SK-N-SH treated with all-trans-retinoic acid at 6 μM for 48 hours (cell line): ENCODE measurements at places on chromosomes 3 and 15.

DNA sequence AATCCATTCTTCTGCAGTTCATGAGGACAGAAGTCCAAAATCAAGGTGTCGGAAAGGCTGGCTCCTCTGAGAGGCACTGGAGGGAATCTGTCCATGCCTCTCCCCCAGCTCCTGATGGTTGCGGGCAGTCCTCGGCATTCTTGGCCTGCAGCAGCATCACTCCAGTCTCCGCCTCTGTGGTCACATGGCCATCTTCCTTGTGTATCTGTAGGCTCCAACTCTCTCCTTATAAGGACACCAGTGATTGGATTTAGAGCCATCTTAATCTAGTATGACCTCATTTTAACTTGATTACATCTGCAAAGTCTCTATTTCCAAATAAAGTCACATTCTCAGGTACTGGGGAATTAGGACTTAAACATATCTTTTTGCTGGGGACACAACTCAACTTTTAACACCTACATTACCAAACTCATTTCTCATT is 56.0 kb upstream of the FLNB start:
- ATAC-seq, result peak; percentile 93

DNA sequence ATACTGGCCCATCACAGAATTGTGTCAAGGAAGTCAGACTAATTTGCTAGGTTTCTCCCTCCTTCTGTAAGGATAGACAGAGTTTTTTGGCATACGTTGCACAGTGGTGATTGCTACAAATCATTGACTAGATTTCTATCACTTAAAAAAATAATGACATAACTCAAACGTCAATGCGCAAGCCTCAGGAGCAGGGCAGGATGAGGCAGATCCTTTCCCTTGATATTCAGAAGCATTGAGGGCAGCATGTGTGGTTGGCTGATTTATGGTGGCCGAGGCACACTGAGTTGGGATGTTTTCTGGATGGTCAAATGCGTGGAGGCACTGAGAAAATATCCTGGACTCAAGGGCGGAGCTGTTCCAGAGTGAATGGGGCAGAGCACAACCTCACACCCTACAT is 14.4 kb downstream of the THSD4 start:
- peak; percentile 12 for ATAC-seq

DNA sequence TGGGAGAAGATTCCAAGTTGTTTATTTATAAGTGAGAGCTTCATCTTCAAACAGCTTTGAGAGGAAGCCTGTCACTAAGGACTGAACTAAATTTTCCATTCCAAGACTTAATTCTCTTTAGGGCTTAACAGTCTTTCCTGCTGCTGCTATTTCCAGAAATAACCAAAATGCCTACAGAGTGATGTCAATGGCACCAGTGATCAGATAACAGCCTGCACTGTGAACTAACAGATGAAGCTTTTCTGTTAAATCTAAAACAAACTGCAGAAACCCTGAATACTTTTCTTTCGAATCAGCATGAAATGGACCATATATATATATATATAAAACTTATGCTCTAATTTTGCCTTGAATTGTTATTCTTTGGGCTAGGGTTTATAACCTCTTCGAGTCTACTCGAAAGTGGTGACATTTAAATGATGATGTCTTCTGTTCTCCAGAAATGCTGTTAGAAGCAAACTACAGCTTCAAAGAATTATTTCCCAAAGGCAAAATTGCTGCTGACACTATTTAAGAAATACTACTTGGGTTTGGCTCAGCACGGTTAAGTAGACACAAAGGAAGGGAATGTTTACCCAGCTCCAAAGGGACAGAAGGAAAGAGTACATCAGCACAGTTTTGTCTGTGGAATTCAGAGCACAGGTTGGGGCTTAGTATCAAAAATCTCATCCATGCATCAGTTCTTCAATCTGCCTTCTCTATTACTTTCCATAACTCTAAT is 238.5 kb upstream of the LRRN1 start:
- ATAC-seq, result no peak

- 0 out of 3 replicates have a peak, but pooled peaks have one; percentile 0 for ATAC-seq
These were observed 921 bp downstream of the LMLN start for GRCh38 chr3:197960694-197961581.

DNA sequence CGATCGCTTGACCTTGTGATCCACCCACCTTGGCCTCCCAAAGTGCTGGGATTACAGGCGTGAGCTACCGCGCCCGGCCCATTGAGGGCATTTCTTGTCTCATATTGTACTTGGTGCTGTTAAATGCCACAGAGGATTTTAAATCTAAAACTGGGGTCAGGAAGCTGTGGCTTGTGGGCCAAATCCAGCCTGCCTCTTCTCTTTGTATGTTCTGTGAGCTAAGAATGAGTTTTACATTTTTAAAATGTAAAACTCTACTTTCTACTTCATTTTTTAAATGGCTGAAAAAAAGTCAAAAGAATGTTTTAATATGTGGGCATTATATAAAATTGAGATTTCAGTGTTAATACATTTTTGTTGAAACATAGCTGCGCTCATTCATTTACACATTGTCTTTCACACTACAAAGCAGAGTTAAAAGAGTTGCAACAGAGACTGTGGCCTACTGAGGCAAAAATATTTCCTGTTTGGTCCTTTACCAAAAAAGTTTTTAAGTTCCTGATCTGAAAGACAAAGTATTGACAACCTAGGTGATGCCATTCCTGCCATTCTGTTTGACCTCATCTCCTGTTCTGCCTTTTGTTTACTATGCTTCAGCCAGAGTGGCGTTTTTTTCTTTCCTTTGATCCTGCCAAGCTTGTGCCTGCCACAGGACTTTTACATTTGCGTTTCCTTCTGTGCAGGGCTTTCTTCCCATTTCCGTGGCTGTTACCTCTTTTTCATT is 50.4 kb downstream of the PDCD6IP start:
- no peak for ATAC-seq

DNA sequence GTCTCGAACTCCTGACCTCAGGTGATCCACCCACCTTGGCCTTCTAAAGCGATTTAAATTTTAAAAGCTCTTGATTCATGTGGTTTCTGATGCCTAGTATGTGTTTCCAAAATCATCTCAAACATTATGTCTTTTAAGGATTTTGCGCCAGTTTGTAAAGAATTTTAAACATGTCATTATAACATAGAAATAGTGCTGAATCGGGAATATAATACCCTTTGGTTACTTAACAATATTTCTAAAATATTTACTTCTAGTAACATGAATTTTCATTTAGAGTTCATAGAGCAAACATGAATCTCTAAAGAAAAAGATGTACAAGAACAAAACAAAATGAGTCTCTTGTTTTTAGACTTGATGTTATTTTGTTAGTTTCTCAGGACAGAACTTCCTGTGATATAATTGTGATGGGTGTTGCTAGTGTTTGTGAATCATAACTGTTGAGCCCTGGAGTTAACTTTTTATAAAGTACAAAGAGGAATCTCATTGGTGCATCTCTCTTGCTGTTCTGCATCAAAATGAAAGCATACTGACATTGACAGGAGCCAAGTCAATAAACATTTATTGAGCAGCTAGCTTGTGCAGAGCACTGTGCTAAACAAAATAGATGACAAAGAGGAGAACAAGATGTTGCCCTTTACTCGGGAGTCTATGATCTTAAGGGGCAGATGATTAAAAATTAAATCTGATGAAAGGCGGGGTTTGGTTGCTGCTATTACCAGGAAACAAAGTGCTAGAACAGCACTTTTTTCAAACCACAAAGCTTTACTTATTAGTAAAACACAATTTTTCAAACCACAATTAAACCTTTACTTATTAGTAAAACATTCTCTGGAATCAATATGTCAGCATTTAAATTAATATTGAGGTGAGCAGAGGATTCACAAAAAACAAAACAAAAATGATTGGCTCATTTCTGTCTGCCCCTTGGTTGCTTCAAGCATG is 73.4 kb downstream of the MME start:
- no peak for ATAC-seq

DNA sequence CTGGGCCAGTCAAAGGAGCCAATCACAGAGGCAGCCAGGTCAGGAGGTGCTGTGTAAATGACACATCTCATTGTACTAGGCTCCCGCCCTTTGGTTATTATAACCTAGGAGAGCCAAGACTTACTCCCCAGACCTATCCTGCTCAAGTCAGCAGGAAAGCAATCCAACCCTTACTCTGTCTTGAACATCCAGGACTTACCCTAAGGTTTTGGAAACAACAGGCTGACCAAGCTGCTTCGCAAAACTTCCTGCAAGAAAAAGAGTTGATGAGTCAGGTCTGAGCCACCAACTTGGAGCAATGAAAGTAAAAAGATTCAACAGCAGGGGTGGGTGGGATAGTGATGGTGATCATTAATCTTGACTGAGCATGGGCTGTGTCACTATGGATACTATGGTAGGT is 144.4 kb downstream of the MYLK start:
- ATAC-seq, result peak; percentile 36

- peak; percentile 51; the same call in 2 of the 3 replicates for ATAC-seq
These were observed 82.3 kb upstream of the NPHP3 start for GRCh38 chr3:132804498-132804897.

DNA sequence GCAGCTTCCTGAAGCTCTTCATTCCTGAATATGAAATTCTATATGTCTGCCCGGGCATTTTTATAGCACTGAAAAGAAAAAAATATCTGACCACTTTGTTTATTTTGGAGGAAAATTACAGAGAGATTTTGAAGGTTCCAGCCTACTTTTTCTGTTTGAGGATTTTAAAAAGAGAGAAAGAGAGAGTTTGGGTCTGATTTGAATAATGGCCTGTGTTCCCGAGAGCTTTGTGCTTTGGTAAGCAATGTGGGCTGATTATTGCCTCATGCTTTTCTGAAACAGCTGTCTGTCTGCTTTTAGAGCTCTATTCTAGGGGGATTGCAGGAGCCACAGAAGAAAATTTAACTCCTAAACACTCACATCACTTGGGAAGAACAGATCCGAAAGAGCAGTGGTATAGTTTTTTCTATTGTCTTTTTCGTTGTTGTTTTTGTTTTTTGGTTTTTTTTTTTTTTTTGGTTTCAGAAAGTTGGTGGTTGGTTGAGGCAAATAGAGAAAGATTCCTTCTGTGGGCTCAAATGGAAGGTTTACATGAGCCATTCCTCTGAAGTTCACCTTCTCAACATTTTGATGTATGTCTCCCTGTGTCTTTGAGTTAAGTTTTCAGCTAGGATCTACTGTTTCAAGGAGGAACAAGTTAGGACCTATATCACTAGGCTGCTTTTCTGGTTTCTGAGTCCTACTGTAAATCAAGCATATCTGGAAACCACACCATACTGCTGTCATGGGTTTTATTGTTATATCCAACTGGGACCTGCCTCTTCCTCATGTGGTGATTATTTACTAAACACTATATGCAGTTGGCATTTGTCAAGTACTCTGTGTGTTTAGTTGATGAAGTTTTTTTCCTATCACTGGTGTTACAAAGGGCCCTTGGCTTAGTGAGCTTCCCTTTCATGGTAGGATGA is 178.9 kb downstream of the KCNMB2 start:
- ATAC-seq, result no peak

DNA sequence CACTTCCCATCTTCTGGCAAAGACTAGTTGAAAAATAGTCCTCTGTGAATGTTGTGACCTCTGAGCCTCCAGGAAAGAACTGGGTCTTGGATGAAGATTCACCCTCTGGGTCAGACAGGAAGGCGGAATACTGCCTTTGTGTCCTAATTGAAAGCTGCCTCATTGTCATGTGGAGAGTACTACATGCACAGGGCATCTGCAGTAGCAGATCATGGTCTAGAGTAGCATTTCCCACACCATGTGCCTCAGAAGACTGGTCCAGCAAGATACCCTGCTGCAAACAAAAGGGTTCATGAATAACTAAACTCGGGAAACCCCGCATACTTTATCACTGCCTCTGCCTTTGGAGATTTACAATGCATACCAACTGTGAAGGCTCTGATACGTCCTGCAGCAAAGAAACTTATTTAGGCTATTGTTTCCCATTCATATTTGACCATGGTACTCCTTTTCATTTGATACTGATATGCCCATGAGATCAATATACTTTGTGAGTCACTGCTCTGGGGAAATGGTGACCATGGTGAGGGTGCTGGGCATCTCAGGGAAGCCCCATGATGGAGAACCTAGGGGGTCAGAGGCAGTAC is 22.7 kb downstream of the IRAK2 start:
- no peak for ATAC-seq

GRCh38 chr15:90591524-90591923 is 61.8 kb downstream of the CRTC3 start:
- no peak for ATAC-seq

DNA sequence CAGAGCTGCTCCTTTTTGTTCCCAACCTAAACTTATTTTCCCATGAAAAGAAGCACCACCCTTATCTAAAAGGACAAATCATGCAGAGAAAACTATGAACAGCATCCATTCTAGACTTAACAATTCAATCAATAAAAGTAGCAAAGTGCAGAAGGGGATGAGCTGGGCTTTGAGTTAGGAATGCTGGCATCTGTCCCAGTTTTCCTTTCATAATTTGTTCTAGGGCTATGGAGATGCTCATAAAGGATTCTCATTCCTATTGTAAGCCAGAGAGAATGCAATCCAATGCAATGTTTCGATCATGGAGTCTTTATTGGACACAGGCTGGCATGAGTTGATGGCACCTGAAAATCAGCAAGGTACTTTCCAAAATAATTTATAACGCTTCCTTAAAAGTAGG is 330.6 kb downstream of the VPS13C start:
- no peak for ATAC-seq

DNA sequence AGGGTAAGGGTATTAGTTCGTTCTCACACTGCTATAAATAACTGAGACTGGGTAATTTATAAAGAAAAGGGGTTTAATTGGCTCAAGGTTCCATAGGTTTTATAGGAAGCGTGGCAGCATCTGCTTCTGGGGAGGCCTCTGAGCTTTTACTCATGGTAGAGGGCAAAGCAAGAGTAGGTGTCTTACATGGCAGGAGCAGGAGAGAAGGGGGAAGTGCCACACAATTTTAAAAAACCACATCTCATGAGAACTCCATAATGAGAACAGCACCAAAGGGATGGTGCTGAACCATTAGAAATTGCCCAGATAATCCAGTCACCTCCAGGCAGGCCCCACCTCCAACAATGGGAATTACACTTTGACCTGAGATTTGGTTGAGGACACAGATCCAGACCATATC is 12.2 kb downstream of the RNF111 start:
- no peak for ATAC-seq

DNA sequence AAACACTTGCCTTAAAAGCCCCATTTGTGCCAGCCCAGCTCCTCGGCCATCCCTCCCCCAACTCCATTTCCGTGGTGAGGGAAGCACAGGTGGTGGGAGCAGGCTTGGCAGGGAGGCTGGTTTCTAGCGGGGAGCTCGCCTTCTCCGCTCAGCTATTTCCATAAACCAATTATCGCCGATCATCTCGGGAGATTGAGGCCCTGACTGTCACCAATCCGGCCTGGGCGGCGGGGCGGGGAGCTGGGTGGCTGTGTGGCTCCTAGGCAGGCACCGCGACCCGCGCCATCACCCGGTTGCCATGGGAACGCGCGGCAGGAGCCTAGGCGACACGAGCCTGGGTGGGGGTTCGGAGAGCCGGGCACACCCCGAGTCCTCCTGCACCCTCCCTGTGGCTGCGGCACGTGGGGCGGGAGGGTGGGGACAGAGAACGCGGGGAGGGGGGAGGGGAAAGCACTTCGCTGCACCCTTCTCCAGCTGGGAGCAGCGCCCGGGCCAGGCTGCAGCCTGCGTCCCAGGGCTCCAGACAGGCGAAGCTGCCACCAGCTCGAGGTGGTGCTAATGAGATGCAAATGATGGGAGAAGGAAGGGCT is 9.3 kb downstream of the CCDC33 start:
- ATAC-seq, result peak; percentile 33

GRCh38 chr15:63030101-63030551 is 12.4 kb upstream of the TPM1 start:
- no peak for ATAC-seq
